ENCODE measurements at places on chromosomes 6 and 20. TPM values are rescaled to one million over a fixed set of nuclear protein-coding genes. Genes with fewer than 3 reads are reported as not detected.

AVP gene
- total RNA-seq = not detected

SOBP gene
- 3.3 TPM for total RNA-seq

SMIM29 gene
- 19.1 TPM for total RNA-seq

XKR7 gene
- 0.04 TPM for total RNA-seq

PRSS16 gene
- 0.85 TPM for total RNA-seq

GRCh38 chr20:61355585-61355984 lies 103.5 kb downstream of the CDH4 start:
- no peaks in the 10 kb centered on the region for H3K4me1 ChIP-seq
- no peak overlapping the region for H3K4me3 ChIP-seq
- DNase-seq = no peak
- H3K36me3 ChIP-seq = no peaks in the 10 kb centered on the region
- peaks cover 70% of the 10 kb centered on the region for H3K27me3 ChIP-seq

DNA sequence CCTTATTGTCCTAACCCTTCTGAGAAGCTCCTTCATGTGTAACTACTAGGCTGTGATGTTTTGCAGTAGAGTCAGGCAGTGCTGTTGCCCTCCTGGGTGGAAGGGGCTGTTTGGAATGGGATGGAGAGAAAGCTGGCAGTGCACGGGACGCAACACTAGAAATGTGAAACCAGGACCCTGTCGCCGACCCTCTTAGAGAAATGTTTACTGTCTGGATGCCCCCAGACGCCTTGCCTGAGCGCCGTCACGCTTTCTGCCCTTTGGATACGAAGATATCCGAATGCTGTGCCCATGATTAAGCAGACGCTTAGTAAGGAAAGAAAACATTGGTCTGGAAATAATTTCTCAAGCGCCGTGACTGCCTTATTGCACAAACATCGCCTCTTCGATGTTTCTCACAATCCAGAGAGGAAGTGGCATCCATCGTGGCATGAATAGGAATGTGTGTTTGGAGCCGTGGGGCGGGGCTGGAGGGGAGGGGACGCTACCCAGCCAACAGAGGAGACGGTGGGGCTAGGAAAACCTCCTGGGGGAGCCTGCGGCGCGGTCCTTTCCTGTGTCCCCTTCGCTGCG lies 661 bp upstream of the PPP1R14C start:
- peak; percentile 73 for DNase-seq
- no peaks in the 10 kb centered on the region for H3K36me3 ChIP-seq
- peaks cover 50% of the 10 kb centered on the region for H3K27me3 ChIP-seq
- peaks cover 9% of the 10 kb centered on the region for H3K4me1 ChIP-seq
- no peak overlapping the region for H3K27ac ChIP-seq
- peak overlapping the region; percentile 64 for H3K4me3 ChIP-seq

- H3K27me3 ChIP-seq = peaks cover 11% of the 10 kb centered on the region
- H3K36me3 ChIP-seq = no peaks in the 10 kb centered on the region
- DNase-seq = no peak
- no peak overlapping the region for H3K4me3 ChIP-seq
These were observed 8.4 kb upstream of the SLC2A10 start for GRCh38 chr20:46701057-46701456.

DNA sequence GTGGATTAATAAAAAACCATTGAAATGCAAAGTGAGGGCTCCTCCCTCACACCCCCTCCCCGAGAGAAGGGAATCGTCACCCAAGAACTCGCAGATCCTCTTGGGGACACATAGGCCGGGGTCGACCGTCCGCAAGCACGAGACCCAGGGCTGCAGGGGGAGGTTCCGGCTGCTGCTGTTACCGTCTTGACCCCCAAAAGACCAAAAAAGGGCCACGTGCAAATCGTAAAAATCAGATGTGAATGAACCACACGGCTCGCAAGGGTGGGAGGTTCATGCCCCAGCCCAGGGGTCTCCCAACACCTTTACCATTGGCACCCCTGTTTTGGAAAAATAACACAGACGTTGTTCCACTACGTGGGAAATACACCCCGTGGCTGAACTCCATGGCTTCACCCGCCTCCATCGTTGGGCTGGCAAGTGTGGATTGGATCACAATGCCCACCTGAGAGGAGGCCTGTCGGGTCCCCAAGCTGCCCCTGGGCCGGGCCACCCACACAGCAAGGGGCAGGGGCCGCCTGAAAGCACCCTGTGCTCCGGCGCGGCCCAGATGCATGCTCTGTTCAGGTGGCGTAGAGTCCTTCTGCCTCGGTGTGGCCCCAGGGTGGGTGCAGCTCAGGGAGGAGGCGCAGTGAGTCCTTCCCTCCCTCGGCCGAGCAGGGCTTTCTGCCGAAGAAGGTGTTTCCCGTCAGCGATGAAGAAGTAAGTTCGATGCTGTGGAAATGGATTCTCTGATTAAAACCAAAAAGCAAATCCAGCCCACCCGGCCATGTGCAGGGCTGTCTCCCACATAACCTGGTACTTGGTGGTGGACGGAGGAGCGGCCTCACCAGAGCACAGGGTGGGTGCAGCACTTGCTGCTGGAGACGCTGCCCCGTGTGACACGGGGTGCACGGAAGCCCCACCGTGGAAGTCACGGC lies 85.0 kb downstream of the YTHDF1 start:
- DNase-seq = no peak
- no peak overlapping the region for H3K27ac ChIP-seq
- H3K4me3 ChIP-seq = no peak overlapping the region
- no peaks in the 10 kb centered on the region for H3K4me1 ChIP-seq
- peaks cover 53% of the 10 kb centered on the region for H3K27me3 ChIP-seq

GRCh38 chr6:39037082-39037508 lies 11.5 kb upstream of the GLP1R start:
- H3K27ac ChIP-seq = no peak overlapping the region
- H3K4me3 ChIP-seq = no peak overlapping the region
- no peaks in the 10 kb centered on the region for H3K36me3 ChIP-seq
- H3K4me1 ChIP-seq = no peaks in the 10 kb centered on the region
- peaks cover 30% of the 10 kb centered on the region for H3K27me3 ChIP-seq

- DNase-seq = no peak
- no peaks in the 10 kb centered on the region for H3K27me3 ChIP-seq
- peaks cover 34% of the 10 kb centered on the region for H3K4me1 ChIP-seq
- no peaks in the 10 kb centered on the region for H3K36me3 ChIP-seq
These were observed 64.6 kb upstream of the PIM1 start for GRCh38 chr6:37105148-37106050.

- H3K27ac ChIP-seq = no peak overlapping the region
- peak; percentile 54 for DNase-seq
- H3K36me3 ChIP-seq = no peaks in the 10 kb centered on the region
- no peaks in the 10 kb centered on the region for H3K27me3 ChIP-seq
These were observed 31.1 kb downstream of the EPM2A start for GRCh38 chr6:145704143-145704781.

All from A673 (cell line).